ENCODE measurements at places on chromosomes 16 and 17.

GRCh38 chr16:3401719-3402397 is 843 bp downstream of the ZNF174 start:
- DNase-seq, result peak; percentile 20

DNA sequence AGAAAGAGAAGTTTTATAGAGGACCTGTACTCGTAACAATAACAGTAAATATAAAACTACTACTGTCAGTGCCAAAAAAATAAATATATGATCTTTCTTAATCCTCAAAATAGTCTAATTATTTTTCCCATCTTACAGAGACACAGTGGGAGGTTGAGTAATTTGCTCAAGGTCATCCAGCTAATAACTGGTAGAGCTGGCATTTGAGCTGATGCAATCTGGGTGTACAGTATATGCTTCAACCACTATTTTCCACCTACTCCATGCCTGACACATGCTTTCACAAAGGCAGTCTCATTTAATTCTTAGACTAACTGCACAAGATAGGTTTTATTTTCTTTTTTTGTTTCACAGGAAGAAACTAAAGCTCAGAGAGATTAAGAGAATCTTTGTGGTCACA is 33.6 kb downstream of the PIGL start:
- peak; percentile 71 for DNase-seq

DNA sequence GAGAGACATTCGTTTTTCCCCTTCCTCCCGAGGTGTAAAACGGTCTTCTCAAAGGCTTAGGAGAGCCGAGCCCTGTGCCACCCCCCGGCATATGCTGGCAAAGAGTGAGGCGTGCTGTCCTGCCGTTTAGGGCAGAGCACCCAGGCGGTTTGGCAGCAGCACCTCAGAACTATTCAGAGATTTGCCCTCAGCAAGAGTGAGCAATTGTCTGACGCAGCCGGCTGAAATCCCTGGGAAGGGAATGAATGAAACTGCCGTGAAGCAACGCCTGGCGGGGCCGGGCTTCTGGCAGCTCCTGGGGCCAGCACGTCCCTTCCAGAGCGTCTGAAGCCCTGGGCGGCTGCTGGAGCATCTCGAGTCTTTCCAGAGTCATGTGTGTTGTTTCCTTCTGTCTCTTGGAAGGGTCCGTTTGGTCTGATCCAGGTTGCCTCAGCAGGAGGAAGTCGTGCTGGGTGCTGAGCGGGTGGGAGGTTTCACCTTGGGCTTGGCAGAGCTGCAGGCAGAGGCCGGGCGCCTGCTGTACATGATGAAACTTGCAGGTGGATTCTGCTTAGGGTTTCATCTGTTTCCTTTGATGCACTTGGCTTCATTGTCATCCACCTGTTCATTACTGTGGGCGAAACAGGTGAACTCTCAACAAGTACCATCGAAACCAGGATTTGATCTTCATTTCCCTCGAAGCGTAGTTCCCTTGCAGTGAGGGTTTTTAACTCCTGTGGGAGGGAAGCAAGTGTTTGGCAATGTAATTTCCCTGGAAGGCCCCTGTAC is 35.4 kb downstream of the TBCD start:
- DNase-seq, result no peak

- peak; percentile 76 for DNase-seq
Measured at GRCh38 chr16:69193855-69194254, 6.9 kb downstream of the SNTB2 start.

GRCh38 chr17:37708616-37709212 is 36.1 kb downstream of the HNF1B start:
- DNase-seq, result no peak

DNA sequence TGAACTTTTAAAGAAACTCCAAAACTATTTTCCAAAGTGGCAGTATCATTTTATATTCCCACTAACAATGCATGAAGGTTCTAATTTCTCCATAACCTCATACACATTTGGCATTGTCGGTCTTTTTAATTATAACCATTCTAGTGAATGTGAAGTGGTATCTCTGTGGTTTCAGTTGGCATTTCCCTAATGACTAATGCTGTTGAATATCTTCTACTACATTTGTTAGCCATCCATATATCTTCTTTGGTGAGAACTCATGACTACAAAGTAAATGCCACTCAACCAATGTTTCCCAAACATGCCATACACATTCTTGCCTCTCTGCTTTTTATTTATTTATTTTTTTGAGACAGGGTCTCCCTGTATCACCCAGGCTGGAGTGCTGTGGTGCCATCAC is 31.7 kb upstream of the TAOK1 start:
- DNase-seq, result peak; percentile 63

DNA sequence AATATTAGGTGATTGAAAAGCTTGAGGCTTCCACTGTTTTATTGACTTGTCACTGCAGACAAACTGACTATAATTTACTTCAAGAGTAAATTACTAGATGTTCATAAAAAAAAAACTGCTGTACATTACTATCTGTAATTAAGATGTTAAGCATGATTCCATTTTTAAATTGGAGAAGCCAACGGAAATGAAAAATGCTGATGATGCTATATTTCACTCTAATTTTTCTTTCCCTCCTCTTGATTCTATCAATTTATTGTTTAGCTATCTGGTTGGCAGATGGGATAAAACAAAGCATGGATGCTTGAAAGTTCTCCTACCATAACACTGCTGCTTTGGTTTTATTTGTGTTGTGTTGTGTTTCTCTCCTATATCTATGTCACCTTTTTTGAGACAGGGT is 41.0 kb downstream of the MAF start:
- DNase-seq, result no peak
